ENCODE measurements at places on chromosomes 3 and 15.
A peak's percentile ranks its signal among the peaks of the same experiment; 100 is the strongest.

DNA sequence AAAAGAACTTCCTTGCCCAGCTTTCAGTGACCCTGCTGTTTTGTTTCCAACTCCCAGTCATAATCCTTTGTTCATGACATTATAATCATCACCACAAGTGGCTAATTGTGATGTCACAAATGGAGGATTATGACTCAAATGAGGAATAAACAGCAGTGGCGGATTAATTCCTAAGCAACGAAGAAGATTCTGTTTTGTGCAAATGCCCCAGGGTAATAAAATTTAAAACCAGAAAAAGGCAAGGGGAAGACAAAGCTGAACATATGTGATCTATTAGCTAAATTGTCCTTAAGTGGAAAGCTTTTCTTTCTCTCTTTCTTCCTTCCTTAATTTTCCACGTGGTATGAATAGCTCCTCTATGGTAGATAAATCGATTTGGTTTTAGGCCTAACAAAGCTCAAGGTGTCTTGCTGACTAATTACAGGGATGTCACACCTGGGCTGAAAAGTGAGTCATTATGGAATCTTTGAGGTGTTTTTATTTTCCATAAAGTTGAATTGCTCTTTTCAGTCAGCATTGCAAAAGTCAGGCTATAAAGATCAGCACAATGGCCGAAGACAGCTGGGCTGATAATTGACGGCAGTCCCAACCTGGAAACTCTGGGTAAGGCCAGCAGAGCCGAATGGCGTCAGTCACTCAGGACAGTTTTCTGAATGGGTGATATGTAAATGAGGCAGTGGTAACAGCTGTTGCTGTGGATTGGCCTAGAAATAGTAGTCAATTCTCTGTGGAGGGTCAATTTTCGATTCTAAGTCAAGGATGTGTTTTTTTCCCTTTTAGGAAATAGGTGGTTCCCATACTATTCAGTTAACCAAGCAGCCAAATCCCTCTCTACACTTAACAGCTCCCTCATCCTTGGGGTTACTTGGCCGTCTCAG, 121.5 kb downstream of the PTPRG start:
- DNase-seq = no peak

GRCh38 chr3:102163039-102163817, 271.6 kb upstream of the ZPLD1 start:
- DNase-seq = peak; percentile 41

GRCh38 chr15:31324186-31324585, 2.4 kb upstream of the KLF13 start:
- no peak for DNase-seq

- no peak for DNase-seq
These were observed 3.2 kb upstream of the LSG1 start for GRCh38 chr3:194675081-194675640.

DNA sequence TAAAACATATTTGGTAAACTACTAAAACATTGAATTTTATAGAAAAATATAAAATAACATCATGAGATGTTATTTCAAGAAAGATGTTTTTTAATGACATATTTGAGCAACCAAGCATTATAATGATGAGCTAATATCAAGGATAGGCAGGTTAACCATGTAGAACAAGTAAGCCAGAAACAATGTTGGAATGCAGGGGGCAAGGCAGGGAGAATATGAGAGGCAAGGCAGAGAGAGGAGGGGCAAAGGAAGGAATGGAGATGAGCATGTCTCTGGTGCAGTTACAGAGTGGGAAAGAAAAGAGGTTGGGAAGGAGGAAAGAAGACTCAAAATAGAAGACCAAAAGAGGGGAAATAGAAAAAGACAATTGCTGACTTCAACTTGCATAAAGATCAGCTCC, 390.4 kb downstream of the MCTP2 start:
- no peak for DNase-seq

- no peak for DNase-seq
These were observed 190.7 kb upstream of the GBE1 start for GRCh38 chr3:81952141-81952540.

GRCh38 chr15:62369454-62369853, 204.4 kb upstream of the C2CD4B start:
- DNase-seq = no peak

DNA sequence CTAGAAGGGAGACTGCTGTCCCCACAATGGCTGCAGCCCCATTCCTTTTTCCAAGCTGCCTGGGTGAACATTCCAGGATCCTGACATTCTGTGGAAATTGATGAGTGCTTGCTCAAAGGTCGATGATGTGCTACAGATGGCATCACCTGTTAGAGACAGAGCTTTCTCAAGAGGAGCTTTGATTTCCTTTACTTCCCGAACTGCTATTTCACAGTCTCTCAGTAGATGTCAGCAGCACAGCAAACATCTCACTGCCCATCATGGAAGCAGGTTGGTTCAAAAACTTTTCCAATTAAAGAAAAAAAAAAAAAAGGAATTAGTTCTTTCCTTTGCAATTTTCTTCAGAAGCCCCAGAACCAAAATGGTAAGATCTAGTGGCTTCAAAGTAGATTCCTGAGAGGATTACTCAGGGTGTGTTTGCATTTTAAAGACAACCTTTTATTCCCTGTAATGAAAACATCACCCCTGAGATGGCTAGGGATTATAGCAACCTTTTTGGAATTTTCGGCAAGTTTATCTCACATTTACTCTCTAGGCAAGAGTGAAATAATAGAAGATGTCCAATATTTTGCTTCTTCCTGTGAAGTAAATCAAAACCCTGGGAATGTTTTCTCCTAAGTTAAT, 44.8 kb downstream of the POLR2M start:
- no peak for DNase-seq

DNA sequence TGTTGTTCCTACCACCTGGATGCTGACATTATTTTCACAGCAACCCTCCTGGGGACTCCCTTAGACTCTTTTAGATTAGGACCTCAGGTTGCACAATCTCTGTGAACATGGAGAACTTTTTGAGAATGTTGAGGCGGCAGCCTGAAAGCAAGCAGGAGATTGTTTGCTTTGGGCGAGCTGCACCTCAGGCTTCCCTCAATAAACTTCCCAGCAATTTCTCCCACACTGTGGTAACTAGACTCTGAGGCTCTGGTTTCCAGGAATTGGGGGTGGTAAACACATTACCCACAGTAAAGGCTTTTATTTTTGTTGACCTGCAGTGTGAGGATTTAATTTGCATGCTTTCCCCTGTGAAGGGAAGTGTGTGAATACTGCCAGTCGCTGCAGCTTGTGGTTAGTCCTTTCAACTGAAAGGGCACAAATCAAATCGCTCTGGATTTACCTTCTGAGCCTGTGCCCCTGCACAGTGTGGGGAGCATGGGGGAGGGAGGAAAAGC, 35.2 kb upstream of the SIAH2 start:
- DNase-seq = no peak

DNA sequence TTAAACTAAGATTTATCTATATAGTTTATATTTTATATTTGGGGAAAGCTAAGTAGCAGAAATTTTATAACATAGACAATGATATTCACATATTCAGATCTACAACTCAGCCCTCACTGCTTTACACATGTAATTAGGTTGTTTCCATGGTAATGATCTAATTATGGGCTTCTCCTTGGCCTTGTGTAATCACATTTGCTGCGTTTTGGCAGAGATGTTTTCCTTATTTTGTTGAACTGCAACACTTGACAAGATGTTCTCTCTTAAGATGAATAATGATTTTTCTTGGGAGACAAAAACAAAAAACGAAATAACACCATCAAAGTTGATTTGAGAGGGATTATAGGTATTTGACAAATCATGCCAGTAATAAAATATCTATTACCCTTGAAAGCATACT, 635.6 kb upstream of the TBL1XR1 start:
- peak; percentile 79 for DNase-seq

DNA sequence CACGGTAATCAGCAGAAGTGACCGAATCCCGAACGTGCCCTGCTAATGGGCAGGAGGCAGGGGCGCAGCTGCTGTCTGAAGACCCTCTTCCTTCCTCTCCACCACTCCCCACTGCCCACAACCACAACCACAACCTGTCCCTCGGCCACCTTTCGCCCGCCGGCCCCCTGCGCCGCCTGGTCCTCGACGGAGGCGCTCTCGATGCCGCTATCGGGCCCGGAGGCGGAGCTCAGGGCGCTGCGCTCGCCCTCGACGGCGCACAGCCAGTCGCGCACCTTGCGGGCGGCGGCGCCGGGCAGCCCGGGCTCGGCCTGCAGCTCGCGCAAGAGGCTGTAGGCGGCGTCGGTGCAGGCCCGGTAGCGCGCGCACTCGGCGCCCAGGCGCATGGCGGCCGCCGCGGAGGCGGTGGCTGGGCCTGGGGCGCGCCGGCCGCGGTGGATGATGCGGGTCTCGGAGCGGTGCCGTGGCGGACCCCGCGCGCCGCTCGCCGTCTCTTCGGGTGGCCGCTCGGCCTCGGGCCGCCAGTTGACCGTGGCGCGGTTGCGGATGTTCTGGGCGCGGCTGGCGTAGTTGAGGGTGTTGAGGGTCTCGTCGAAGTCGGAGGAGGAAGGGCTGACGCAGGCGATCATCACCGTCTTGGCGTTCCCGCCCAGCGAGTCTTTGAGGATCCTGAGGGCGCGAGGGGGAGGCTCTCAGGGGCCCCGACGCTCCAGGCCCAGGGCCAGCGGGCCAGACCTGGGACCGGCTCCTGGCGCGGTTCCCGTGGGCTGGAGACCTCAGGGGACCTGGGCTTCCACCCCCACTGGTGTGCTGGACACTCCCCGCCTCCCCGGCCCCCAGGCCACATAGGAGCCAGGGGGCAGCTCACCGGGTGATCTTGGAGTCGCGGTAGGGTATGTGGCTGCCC, 6.9 kb downstream of the KIF7 start:
- no peak for DNase-seq
